CD4-positive, alpha-beta memory T cell (primary cell): ENCODE measurements at places on chromosomes 1 and 21. TPM values are rescaled to one million over a fixed set of nuclear protein-coding genes. Genes with fewer than 3 reads are reported as not detected.

BEND5 gene
- 1.2 TPM for total RNA-seq

PLA2G2D gene
- total RNA-seq = not detected

RGS16 gene
- 1.3 TPM for total RNA-seq

WNT3A gene
- total RNA-seq = not detected

ADAMTSL4 gene
- total RNA-seq = 0.33 TPM

MAP10 gene
- total RNA-seq = 3.1 TPM

CBR1 gene
- 23.0 TPM for total RNA-seq

SLAMF8 gene
- total RNA-seq = 2.0 TPM

PTPN7 gene
- total RNA-seq = 67.6 TPM

ELF3 gene
- 1.1 TPM for total RNA-seq

ATP6V1G3 gene
- not detected for total RNA-seq

SFN gene
- total RNA-seq = 0.76 TPM

RGSL1 gene
- total RNA-seq = not detected

FCRLA gene
- not detected for total RNA-seq

DMBX1 gene
- total RNA-seq = not detected

OR10X1 gene
- not detected for total RNA-seq

TLCD4 gene
- 0.12 TPM for total RNA-seq

CLEC20A gene
- not detected for total RNA-seq

OR2G6 gene
- total RNA-seq = not detected

LENEP gene
- 1.1 TPM for total RNA-seq

EPHA2 gene
- not detected for total RNA-seq

SPRR2G gene
- total RNA-seq = not detected

DMRTB1 gene
- not detected for total RNA-seq

LPAR3 gene
- 3.7 TPM for total RNA-seq

EXO1 gene
- total RNA-seq = 0.41 TPM

FCRL1 gene
- total RNA-seq = not detected

MRPL9 gene
- total RNA-seq = 75.5 TPM

USP48 gene
- total RNA-seq = 110 TPM

VCAM1 gene
- not detected for total RNA-seq

KRTAP7-1 gene
- total RNA-seq = not detected

SH3D21 gene
- 3.2 TPM for total RNA-seq

SORT1 gene
- 0.69 TPM for total RNA-seq

KRTAP21-2 gene
- total RNA-seq = not detected

SLC30A2 gene
- not detected for total RNA-seq

LCE1D gene
- not detected for total RNA-seq

ADAM30 gene
- total RNA-seq = not detected
